ENCODE measurements at places on chromosomes 4 and X.

DNA sequence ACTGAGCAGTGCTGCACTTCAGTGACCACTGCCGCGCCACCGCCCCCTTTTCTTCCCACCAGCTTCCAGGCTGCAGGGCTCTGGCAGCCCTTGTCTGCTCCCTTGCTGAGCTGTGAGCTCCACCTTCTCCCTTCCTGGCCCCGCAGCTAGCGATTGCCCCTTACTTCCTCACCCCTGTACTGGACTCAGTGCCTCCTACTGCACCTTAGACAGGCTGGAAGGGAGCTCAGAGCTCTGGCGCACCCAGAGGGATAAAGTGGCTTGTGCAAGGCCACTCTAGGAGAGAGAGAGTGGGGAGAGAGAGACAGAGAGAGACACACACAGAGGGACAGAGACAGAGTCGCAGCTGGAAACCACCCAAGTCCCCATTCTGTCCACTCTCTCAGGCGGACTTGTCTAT, 6.0 kb downstream of the RASL11B start:
- DNase-seq = no peak

GRCh38 chr4:176575141-176575730, 217.5 kb downstream of the VEGFC start:
- DNase-seq = no peak

- peak; percentile 26 for DNase-seq
Observed at GRCh38 chr4:73864365-73864764, 4.8 kb upstream of the CXCL1 start.

DNA sequence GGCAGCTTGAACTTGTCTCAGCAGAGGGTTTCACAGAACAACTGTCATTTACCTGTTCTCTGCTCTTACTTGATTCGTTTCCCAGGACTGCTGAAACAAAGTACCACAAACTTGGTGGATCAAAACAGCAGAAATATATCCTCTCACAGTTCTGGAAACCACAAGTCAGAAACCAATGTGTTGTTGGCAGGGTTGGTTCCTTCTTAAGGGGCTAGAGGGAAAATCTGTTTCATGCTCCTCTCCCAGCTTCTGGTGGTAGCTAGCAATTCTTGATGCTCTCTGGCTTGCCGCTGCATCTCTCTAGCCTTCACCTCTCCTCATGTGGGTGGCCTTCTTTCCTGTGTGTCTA, 4.7 kb downstream of the TLR8 start:
- no peak for DNase-seq

GRCh38 chrX:29941287-29941686, 274.1 kb upstream of the MAGEB2 start:
- no peak for DNase-seq

DNA sequence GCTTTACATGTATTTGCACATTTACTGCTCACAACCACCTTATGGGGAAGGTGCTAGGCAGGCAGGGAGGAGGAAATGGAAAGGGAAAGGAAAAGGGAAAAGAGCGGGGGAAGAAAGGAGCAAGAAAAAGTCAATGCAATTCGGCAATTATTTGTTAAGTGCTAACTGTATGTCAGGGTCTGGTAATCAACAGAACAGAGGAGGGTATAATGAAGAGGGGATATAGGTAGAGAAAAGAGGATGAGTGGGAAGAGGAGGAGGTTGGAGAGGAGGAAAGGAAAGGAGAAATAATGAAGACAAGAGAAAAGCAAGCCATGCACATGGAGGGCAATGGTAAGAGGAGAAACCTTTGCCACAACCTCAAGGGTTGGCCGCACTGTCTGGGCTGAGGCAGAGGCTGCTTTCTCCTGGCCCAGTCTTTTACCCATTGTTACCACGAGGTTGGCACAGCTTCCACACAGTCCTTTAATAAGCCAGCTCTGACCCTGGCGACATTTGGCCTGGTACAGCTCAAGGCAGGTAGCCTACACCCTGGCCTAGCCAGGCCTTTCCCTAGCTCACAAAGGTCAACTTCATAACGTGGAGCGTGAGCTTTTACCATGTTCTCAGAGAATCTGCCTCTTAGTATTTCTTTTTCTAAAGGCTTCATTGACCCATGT, 836 bp downstream of the BTK start:
- DNase-seq = no peak

- no peak for DNase-seq
Observed at GRCh38 chr4:8867624-8868320, 3.9 kb downstream of the HMX1 start.

DNA sequence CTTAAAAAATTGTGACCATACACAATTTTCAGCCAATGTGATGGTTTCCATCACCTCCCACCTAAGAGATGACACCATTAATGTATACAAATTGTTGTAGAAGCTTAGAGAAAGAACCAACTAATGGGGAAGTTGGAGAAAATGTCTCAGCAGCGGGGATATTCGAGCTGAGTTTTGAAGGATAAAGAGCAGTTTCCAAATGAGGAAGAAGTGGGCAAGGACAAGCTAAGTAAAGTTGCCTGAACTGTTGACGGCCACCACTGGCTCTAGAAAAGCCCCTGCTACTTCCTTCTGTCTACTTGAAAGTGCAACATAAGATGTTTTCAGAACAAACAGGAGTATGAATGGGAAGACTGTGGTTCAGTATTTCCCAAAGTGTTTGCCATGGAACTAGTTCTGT, 92.0 kb downstream of the CHRNA9 start:
- DNase-seq = no peak

DNA sequence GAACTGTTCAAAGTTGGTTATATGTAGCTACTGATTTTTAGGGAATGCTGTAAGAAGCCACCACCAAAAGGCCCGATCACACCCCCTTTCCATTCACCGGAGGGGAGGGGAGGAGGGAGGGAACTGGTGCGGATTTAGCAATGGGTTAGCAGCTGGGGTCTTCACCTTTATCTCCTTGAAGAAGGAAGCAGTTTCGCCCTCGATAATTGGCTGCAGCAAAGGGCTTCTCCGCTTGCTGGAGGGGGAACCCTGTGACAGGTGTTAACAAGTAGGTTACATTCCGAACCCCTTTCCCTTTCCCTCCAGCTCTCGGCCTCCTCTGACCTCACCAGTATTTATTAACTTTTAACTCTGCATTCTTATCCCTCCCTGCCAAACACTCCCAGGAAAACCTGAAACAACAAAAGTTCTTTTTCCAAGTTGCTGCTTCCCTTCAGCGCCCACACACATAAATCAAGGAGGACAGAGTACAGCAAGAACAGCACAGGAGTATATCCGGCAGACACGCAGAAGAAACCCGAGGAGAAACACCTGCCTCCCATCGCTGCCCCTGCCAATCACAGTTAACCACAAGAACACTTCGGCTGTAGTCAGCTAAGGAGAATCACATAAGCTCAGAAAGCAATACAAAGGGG, 39.8 kb upstream of the NAP1L5 start:
- DNase-seq = no peak

DNA sequence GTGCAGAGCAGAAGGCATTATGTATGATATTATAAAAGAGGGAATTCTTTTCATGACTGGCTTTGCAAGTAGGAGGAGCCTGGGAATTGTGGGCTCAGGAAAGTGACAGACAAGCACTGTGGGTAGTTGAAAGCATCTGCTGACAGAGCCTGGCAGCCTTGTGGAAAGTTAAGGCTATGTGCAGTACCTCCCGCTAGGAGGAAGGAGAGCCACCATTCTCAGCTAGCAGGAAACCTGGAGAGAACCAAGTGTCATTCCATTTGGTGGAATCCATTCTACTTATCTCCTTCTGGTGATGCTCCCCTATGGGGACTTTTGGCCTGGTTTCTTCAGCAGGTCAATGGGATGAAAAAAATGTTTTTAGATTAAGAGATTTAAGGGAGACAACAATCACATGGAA, 81.8 kb downstream of the ASB9 start:
- no peak for DNase-seq

GRCh38 chr4:147831551-147832171, 99.8 kb downstream of the ARHGAP10 start:
- DNase-seq = peak; percentile 92

- DNase-seq = no peak
Observed at GRCh38 chr4:72918362-72918761, 151.2 kb downstream of the COX18 start.

DNA sequence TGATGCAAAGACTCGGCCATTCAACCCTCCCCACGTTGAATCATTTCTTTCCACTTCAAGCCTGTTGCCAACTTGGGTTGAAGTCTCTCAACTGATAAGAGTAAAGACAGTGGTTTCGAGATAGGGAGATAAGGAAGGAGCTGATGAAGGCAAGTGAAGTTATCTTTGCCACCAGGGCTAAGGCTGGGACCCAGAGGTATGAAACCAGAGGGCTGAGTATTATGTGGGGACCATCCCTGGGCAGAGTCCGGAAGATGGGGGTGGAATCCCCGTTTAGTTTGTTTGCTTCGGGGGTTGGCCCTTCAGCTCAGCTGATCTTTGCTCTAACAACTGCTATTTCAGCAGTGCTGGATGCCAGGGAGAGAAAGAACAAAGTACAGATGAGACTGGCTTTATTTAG, 2.3 kb upstream of the XPNPEP2 start:
- no peak for DNase-seq

GRCh38 chrX:47172549-47172948, 21.1 kb upstream of the UBA1 start:
- DNase-seq = no peak

- peak; percentile 36 for DNase-seq
Observed at GRCh38 chr4:39020130-39020529, 12.1 kb downstream of the TMEM156 start.

DNA sequence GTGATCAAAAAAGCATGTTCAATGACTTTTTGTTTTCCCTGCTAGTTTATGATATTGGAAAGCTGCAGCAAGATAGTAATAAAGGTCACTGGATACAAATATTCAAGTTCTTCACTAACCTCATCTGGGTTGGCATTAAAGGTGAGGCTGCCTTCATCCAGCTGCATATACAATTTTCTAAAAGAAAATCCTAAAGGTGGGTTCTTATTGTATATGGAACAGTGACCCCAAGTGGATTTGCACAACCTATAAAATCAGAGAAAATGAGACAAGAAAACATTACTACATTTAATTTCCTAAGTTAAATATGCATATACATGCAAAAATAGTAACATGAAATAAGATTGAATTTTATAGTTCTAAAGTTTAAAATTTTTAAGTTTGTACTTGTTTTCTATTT, 23.9 kb downstream of the FBXO8 start:
- no peak for DNase-seq

DNA sequence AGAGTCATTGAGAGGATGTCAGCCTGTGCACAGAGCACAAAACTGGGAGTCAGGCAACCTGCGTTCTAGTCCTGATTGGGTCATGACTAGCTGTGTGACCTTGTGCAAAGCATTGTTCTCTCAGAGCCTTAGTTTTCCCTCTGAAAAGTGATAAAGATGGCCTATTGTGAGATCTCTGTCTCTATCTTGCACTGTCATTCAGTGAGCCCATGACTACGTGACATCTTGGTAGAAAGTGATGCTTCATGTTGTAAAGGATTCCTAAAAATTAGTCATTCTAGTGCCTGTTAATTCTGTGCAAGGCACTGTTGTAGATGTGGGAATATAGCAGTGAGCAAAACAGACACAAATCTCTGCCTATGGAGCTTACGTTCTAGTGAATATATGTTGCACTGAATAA, 2.5 kb downstream of the PGRMC1 start:
- peak; percentile 69 for DNase-seq

- DNase-seq = no peak
Observed at GRCh38 chrX:136034668-136035067, 49.4 kb downstream of the SLC9A6 start.

DNA sequence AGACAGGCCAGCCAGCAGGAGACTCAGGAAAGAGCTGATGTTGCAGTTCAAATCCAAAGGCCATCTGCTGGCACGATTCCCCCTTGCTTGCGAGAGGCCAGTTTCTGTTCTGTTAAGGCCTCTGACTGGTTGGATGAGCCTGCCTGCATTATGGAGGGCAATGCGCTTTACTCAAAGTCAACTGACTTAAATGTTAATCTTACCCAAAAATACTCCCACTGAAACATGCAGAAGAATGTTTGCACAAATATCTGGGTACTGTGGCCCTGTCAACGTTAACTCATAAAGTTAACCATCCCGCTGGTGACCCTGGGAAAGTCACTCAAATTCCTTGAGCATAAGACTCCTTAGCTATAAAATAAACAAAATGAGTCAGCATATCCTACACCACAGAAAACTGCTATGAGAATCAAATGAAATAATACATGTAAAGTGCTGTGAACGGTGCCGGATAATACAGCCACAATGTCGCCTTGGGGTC, 326.4 kb downstream of the EVC2 start:
- DNase-seq = no peak

GRCh38 chr4:31538877-31539276, 818.7 kb downstream of the PCDH7 start:
- DNase-seq = no peak

GRCh38 chrX:153922932-153923857, 2.9 kb downstream of the ARHGAP4 start:
- DNase-seq = peak; percentile 54

DNA sequence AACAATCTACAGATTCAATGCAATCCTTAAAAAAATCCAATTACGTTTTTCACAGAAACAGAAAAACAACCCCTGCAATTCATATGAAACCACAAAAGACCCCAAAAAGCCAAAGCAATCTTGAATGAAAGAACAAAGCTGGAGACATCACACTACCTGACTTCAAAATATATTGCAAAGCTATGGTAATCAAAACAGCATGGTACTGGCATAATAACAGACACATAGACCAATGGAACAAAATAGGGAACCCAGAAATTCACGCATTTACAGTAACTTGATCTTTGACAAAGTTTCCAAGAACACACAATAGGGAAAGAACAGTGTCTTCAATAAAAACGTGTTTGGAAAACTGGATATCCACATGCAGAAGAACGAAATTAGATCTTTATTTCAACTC, 14.6 kb downstream of the MGAT4D start:
- no peak for DNase-seq

DNA sequence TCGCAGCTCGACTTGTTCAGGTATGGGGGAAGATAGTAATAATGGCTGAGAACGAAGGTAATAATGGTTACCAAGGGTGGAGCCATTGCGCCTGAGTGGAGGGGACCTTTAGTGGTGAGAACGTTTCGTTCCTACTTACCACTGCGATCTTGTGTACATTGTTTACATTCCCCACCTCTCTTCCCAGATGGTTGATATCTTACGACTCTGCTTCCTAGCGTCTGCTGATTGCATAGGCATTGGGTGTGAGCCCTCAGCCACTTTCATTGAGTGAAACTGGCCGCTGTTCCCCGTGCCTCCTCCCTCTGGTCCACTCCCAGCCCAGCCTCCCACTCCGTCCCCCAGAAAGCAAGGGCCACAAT, 850 bp downstream of the IGBP1 start:
- peak; percentile 19 for DNase-seq

- no peak for DNase-seq
Observed at GRCh38 chr4:152655272-152656129, 24.3 kb downstream of the TMEM154 start.

DNA sequence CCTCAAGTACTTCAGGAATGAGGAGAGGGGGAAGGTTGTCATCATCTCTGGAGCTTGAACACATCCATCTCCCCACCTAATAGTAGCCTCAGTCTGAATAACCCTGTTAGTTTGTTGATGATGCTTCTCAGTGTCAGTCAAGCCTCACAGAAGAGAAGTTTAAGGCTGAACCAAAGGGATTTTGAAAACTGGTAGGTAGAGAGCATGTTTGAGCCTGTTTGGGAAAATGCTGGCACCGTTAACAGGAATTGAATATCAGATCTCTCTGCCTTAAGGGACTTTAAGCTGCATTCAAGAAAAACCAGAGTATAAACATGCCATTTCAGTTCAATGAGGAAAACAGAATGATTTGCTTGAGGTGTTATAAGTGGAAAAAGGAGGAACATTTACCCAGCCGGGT, 73.1 kb downstream of the MAPK10 start:
- no peak for DNase-seq

Data from RKO (cell line).